ENCODE measurements at places on chromosomes 13 and 19.

DNA sequence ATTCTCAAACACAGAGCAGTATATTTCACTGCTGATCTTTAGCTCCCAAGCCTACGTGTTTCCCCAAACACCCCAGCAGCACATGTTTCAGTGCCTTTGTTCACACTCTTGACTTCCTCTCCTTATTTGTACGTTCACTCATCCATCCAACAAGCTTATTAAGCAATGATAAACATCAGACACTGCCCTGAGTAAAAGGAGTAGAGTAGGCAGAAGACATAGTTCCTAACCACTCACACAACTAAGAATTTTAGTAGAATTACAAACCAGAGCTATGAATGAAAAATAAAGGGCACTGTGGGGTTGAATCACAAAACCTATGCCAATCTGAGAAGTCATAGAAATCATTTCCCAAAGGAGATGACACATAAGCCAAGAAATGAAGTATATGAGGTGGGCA lies 213.5 kb downstream of the DIAPH3 start:
- no peak for DNase-seq

GRCh38 chr13:37479916-37480315 lies 118.7 kb downstream of the POSTN start:
- no peak for DNase-seq

GRCh38 chr13:65889368-65889767 lies 1340.8 kb downstream of the PCDH9 start:
- no peak for DNase-seq

DNA sequence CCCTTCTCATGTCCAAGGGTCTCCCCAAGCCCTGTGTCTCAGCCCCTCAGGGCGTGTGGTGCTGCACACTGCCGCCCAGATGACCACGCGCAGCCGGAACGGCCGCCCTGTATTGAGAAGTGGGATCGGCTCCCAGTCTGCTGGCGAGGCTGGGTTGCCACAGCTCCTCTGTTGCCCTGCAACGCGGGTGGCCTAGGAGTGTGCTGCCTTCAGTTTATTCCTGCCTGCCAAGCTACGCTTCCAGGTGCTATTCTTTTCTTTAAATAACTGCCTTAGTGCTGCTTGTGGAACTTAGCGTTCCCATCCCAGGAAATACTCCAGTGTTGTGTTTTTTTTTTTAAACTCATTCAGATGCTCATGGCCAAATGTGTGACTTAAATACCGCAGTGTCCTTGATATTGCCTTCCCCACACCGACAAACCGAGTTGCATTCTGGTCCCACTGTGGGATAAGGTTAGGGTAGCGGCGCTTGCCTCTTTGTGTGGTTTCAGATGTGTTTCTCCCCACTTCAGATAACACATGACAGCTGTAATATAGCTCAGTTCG lies 16.6 kb downstream of the ACTN4 start:
- DNase-seq = no peak

DNA sequence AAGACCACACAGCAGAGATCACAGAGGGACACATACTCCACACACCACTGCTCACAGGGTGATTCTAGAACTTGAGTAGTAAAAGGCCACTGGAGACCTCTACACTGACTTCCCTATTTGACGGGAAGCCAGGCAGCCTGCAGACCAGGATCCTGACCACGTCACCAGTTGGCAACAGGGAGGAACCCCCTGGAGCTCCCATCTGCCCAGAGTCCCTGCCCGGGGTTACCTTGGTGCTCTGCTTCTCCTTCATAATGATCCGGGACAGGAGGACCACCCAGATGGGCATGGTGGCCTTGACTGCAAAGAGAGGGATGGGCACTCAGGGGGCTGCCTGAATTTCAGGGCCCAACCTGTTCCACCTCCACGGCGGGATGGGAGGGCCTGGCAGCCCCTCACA lies 932 bp downstream of the SLC35E1 start:
- no peak for DNase-seq

DNA sequence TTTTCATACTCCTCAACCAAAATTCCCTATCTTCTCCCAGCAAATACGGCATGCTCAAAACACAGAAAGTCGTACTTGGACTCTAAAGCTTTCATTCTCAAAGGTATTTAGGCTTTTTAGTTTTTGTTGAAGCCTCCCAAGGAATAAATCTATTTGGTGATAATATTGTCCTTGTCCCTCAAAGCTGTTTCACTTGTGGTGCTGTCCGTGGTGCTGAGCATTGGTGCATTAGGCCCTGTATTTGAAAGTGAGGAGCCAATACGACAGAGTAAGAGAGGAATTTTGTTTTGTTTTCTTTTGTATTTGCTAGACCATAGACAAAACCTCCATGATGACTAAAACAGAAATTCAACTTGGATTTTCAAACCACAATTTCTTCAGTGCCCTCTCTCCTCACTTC lies 3.2 kb upstream of the LGALS13 start:
- DNase-seq = no peak

GRCh38 chr13:75216038-75216437 lies 265.9 kb downstream of the TBC1D4 start:
- DNase-seq = no peak

GRCh38 chr19:32265995-32266394 lies 79.4 kb upstream of the ZNF507 start:
- DNase-seq = no peak

DNA sequence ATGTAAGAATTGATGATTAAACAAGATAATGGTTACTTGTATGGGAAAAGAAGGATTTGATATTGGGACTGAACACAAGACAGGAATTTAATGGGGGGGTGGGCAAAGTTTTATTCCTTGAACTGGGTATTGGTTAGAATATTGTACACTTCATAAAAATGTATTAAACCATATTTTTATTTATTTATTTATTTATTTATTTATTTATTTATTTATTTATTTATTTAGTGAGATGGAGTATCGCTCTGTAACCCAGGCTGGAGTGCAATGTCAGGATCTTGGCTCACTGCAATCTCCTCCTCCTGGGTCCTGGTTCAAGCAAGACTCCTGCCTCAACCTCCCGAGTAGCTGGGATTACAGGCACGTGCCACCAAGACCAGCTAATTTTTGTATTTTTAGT lies 287.1 kb upstream of the SLITRK5 start:
- no peak for DNase-seq

GRCh38 chr13:93744886-93745285 lies 518.3 kb downstream of the GPC6 start:
- no peak for DNase-seq

DNA sequence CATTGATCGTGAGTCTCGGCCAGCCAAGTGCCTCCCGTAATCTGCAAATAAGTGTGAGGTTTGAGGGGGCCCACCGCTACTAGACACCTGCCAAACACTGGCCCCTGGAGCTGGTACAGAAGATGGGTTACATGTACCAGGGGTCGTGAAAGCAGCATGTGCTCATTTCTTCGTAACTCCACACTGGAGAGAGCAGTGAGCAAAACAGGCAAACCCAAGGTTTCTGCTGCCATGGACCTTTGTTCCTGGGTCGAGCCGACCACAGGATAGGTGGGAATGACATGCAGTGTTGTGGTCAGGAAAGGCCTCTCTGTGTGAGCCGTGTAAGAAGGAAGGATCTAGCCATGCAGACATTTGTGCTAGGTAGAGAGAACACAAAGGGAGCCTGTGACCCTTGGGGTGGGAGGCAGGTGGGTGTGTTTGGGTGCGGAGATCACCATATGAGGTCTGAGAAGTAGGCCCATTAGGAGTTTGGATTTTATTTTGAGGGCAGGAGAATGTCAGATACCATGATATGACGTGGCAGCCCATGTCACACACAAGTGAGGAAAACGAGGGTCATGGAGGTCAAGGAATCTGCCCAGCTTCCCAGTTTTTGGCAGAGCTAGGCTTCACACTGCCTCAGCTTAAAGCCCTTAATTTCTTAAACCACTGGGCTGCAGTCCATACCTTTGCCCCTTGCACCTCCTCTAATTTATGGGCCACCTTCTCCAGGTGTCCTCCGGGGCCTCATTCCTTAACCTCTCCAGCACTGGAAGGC lies 919 bp downstream of the GTF3A start:
- no peak for DNase-seq

- no peak for DNase-seq
Measured at GRCh38 chr19:5102520-5102919, 133.6 kb downstream of the KDM4B start.

DNA sequence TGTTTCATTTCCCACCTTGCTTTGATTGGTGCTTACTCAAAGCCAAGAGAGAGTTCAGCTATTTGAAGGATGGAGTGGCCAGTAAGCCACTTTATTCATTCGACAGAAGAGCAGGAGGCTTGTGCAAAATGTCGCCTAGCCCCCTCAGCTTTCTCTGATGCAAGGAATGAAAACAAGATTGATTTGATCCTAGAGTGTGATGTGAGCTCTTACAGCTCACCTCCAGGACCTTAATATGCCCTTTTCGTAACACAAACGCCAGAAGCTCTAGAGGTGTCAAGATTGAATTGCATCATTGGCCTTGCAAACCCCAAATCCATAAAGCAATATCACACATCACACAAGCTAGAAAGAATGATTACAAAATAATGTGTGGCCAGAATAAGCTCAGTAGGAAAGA lies 36.4 kb downstream of the TEX29 start:
- DNase-seq = no peak

DNA sequence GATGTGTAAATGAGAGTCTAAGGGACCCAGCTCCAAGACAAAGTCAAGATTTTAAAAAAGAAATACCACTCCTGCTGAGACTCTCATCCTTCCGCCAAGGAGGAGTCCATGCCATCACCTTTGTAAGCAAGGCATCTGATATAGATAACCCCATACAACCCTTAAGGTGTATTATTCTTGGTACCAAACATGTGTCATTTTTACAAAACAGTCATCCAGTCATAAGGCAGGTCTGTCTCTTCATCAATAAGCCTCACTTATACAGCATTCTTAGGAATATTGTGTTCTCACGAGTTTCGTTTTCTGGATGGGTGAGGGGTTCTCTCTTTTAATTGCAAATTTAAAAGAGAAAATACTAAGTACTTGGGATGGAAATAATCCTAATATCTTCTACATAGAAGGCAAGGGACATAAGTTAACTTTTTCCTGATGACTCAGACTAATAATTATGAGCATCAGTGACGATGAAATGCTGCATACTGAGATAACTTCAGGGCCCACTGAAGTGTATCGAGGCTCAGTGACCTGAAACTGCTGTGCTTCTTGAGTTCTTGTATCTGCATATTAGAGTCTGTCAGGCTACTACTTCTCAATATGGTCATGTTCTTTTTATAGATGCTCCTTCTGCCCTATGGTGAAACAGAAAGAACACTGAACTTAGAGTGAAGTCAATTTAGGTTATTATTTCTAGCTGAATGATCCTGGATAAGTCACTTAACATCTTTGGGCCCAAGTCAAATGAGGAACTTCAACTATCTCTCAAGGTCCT lies 166.6 kb downstream of the KLF12 start:
- no peak for DNase-seq

DNA sequence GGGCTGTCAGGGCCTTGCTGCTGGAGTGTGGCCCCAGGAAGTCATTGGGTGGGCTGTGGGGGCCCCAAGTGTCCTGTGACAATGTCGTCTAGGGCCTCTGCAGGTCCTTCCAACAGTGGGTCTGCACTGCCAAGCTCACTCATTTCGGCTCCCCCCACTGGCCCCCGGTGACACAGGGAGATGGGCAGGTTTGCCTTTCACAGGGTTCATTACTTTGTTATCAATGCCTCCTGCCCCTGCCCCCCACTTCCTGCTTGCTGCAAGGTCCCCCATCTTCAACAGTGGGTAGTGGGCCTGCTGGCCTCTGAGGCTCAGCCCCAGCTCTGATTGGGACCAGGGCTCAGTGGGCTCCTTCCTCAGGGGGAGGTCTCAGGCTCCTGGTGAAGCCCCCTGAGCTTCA lies 149.8 kb downstream of the URI1 start:
- DNase-seq = no peak

- no peak for DNase-seq
Measured at GRCh38 chr19:14798760-14799159, 20.4 kb upstream of the ADGRE2 start.
